ENCODE measurements at places on chromosomes 12 and 14.

DNA sequence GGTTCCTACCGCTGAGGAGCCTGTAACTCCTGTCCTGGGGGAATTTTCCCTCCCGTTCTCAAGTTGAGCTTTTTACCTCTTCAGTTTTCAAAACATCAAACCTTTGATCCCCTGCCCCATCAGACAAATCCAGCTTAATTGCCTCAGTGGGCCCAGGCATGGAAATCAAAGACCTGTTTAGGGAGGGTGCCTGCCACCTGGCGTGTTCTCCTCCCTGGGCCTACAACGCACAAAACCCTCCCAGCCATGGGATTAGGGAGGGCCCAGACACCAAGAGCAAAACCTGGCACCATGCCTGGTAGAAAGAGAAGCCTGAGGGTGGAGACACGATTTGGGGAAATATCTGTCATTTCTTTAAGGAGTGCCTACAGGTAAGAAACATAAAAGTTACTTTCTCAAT lies 672.9 kb downstream of the BCL11B start:
- DNase-seq: no peak

DNA sequence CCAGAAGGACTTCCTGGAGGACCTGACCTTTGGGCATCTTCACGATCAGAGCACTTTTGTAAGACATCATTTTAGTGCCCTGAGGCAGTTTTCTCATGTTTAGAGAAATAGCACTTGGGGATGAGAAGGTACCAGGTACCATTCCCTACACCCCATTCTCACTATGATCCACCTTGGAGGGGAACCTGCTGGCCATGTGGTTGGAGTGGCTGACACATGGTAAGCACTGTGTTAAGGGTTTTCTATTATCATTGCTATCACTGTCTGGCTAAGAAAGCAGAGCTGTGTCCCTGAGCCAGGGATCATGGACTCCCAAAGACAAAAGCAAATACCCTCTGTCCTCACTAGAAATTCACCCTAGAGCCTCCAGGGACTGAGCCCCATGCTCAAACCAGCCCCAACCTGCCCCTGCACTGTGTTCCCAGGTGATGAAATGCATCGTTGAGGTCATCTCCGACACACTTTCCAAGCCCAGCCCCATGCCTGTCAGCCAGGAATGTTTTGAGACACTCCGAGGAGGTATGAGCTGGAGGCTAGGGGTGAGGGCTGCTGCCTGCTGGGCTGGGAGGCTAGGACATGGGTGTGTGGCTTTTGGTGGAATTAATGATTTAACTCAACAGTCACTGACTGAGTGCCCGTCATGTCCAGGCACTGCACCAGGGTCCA lies 3.4 kb downstream of the CHGA start:
- DNase-seq: no peak

GRCh38 chr14:49164074-49164473 lies 422.1 kb downstream of the RPS29 start:
- DNase-seq: no peak

- no peak for DNase-seq
These were observed 162.7 kb downstream of the BMP4 start for GRCh38 chr14:53793790-53794505.

DNA sequence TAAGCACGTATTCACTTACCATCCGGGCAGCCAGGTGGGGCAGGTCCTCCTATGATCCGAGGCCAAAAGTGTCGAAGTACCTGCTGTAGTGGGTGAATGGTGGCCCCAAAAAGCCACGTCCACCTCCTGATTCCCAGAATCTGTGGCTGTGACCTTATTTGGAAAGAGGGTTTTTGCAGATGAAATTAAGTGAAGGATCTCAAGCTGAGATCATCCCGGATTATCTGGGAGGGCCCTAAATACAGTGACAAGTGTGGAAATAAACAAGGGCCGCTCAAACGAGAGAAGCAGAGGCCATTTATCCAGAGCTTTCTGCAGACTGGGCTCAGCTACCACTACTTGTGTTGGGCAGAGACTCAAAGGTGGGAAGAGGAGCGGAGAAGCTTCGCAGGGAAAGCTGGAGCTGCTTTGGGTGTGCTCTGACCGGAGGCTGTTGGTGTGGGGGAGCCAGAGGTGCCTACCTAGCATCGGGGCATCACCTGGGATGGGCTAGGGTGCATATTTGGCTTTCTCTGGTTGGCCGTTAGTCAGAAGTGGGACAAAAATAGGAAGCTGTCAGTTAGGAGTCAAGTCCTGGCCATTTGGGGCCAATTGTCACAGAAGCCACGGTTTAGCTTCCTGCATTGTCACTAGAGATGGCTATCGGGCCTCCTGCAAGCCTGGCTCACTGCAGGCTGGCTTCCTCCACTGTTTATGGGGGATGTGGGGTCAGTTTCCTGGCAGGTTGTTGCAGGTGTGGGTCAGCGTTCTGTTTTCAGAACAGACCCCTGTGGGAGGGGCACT lies 27.8 kb upstream of the DLK1 start:
- no peak for DNase-seq

GRCh38 chr14:32509632-32510187 lies 180.6 kb downstream of the AKAP6 start:
- DNase-seq: no peak

- no peak for DNase-seq
These were observed 838.3 kb upstream of the NOVA1 start for GRCh38 chr14:27435923-27436670.

- DNase-seq: no peak
These were observed 76.4 kb downstream of the RGS6 start for GRCh38 chr14:72008666-72009065.

DNA sequence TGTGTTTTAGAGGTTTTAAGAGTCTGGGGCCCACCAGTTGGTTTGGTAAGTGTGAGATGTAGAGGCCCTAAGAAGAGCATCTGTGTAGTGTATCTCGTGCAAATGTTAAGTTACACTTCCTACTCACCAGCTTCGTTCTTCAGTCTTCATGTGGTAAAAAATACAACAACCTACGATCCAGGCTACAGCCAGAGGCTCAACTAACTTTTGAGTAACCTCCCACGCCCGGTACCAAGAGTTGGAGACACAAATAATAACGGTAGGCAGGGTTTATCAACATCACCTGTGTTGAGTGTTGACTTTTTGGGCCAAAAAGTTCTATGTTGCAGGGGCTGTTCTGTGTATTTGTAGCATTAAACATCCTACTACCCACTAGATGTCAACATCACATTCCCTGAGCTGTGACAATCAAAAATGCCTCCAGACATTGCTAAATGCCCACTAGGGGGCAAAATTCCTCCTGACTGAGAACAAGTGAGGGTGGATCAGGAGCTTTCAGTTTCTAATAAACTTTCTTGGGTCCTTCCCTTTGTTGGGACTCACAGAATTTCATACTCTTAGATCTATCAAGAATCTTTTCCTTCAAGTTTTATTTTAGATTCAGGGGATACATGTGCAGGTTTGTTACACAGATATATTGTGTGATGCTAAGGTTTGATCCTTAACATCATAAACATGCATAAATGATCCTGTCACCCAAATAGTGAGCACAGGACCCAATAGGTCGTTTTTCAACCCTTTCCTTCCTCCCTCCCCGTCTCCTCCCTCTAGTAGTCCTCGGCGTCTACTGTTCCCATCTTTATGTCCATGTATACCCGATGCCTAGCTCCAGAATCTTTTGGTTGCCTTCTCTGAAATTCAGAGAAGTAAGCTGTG lies 94.7 kb downstream of the SLC2A13 start:
- DNase-seq: peak; percentile 64

- no peak for DNase-seq
These were observed 23.1 kb downstream of the PRIMA1 start for GRCh38 chr14:93765155-93765554.

DNA sequence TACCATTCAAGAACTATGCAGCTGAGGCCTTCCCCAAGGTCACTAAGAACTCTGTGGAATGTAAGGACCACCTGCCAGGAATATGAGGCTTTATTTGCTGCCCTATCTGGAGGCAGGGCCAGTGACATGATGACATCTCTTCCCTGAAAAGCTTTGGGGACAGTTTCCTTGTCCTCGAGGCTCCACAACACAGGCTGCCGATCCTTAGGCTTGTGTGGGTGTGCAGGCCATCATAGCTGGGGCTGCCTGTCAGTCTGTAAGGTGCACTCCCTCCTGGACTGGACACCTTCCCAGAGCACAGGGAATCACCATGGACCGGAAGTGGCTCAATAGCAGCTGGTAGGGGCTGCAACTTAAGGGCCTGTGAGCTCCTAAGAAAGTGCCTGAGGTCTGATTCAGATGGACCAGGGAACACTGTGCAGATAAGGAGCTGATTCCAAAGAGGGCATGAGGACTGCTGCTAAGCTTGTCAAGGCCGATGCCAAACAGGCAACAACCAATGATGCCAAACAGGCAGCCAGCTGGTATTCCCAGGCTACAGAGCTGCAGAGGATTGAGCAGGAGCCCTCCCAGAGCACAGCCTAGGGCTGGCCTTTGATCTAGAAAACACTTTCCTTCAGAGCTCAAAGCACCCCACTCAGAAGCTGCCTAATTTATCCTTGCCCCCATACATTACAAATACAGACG lies 84.3 kb downstream of the CRACR2A start:
- DNase-seq: no peak

DNA sequence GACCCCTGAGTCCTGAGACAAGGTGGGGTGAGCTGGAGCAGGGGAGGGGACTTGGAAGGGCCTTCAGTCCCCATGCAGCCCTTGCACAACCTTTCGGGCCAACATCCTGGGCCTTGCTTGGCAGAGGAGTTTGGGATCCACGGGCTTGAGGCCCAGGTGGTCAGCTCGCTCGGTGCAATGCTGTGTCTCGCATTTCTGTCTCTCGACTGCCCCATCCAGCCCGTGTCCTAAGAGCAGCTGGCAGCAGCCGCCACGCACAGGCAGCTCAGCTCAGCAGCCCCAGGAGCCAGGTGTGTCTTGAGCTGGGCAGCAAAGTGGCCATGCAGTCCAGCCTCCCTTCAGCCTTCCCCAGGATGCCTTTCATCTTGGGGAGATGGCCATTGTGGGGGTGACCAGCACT lies 10.8 kb downstream of the PACS2 start:
- DNase-seq: no peak

DNA sequence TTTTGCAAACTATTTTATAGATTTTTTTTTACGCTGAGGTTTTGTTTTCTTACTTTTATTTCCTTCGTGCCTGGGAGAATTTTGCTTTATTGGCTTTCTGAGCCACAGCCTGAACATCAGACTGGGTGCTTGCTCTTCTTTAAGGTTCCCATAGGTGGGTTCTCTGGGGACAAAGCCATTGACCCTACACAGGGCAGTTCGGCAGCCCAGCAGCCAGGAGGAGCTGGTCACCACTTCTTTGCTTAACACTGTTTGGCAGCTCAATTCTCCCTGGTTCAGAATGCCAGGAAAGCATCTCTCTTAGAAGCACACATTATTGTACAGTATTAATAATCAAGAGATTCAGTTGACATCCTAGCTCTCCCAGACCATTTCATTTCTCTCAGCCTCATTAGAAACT lies 140.8 kb upstream of the NEDD1 start:
- DNase-seq: no peak

DNA sequence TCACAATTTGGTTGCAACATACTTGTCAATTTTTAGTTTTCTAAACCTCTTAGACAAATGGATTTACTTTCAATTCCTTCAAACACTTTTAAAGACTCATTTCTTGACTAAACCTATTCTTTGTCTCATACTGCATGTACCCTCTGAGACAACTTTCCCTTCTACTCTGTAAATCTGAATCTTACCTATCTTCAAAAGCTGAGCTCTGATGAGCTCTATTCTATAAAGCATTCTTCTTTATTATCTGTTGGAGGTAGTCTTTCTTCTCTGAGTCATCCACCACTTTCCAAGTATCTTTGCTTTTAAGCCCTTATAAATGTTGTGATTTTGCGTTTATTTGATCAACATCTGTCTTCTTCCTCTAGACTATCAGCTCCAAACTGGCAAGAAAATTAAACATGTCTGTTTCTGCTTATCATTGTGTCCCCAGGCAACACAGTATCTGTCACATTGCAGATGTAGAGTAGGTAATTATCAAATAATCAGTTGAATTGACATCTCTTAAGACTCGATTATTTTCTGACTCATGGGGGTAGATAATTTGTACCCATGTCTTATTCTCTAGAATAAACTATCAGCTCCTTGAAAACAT lies 265.6 kb upstream of the FAR2 start:
- no peak for DNase-seq

DNA sequence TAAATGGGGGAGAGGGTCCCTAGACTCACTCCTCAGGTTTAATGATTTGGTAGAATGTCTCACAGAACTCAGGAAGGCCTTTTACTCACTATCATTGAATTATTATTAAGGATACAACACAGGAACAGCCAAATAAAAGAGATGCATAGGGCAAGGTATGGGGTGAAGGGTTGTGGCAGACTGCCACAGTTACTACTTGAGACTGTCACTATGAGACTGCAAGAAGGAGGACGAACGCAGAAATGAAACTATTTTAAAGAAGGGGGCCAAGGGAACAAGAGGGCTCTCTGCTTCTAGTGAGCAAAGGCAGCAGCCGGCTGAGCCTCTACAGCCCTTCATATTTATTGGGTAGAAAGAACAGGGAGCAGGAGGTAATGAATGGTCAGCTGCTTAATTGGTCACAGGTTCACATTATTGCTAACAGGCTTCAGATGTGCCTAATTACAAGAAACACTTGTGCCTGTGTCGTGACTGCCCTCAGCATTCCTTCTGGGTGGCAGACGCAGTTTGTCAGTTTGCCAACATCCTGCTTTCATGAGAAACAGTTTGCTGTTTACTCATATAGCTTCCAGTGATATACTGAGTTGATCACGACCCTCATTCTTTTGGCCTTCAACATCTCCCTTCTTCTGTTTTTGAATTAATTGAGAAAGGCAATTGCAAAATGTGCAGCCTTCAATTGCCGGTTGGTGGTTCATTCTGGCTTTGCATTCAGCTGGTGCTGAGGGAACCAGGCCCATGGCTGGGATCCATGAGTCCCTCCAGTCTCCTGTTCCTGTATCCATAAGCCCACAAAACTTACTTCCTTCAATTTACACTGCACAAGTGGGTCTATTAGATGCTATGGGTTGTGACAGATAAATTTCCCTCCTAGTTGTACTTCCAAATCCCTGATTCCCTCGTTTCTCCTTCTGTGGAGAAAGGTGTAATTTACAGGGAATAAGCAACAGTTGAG lies 82.8 kb upstream of the PLEKHG7 start:
- DNase-seq: no peak

DNA sequence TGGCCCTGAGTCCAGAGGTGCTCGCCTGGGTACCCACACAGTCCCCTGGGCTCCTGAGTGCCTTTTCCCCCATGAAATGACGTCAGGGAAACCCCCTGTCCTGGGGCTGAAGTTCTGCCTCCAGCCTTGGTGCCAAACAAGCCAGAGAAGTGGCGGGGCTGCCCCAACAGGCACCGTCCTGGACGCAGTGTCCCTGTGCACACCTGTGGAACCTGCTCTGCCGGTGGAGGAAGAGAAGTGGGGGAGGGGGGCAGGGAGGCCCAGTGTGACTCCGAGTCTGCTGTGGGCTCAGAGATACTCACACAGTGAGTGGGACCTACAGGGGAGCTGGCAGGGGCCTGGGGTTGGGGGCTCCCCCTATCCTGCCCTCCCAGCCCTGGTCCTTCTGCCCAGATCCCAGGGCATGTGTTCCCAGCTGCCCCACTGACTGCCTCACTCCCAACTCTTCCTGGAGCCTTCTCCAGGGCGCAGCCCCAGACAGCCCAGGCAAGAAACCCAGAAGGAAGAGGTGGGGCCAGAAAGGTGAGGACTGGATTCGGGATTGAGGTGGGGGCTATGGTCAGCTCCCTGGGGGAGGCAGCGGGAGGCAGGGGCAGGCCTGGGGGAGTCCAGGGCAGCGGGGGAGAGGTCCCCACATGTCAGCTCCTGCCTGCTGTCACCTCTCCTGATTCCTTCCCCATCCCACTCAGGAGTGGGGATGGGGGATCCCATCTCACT lies 24.7 kb downstream of the CCDC85C start:
- DNase-seq: no peak

GRCh38 chr14:61110316-61111082 lies 129.5 kb downstream of the SLC38A6 start:
- DNase-seq: no peak

All from endothelial cell (in vitro differentiated cells).